ENCODE measurements at places on chromosomes 2 and 18.

- no peak for DNase-seq
These were observed 208.9 kb downstream of the ZEB2 start for GRCh38 chr2:144310889-144311608.

DNA sequence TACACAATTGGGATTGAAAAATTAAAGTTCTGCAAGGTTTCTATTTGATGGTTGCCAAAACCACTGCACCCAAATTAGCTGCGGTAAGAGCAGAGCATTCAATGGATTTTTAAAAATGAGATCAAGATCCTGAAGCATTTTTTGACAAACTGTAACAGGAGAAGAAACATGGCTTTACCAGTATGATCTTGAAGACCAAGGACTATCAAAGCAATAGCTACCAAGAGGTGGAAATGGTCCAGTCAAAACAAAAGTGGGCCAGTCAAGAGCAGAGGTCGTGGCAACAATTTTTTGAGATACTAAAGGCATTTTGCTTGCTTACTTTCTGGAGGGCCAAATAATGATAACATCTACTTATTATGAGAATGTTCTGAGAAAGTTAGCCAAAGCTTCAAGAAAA, 186.8 kb downstream of the RDH14 start:
- DNase-seq = no peak

- DNase-seq = no peak
These were observed 183.8 kb upstream of the CWC22 start for GRCh38 chr2:180190851-180191250.

DNA sequence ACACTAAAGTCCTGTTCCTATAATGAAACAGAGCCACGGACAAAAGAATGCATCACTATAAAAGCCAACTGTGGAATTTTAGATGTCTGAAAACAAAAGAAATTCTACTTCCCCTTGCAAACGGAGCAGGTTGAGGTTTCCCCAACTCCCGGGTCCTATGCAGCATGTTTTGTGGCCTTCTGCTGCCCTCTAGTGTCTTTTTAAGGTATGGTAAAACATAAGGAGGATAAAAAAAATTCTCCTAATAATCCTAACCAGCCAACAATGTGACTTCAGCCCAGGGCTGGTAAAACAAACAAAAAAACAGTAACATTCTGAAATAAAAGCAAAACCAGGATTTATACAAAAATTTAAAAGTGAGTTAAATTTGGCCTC, 539.5 kb downstream of the NRXN1 start:
- DNase-seq = no peak

GRCh38 chr2:127055786-127056076, 51.2 kb downstream of the BIN1 start:
- no peak for DNase-seq

DNA sequence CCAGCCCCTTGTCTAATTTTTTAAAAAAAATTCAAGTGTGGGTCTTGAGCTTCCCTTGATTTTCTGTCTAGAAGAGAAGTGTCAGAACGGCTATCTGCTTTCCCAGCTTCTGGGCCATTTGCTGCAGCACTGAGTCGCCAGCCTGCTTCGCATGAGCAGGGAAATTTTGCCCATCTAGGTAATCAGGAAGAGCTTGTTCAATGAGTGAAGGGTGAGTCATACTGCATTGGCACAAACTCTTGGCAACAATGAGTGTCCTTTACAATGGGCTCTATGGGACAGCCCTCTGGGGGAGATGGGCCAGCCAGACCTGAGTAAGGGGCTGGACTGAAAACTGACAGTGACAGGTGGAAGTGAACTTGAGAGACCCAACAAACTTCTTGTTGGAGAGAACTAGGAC, 2.4 kb upstream of the RNF144A start:
- DNase-seq = no peak

DNA sequence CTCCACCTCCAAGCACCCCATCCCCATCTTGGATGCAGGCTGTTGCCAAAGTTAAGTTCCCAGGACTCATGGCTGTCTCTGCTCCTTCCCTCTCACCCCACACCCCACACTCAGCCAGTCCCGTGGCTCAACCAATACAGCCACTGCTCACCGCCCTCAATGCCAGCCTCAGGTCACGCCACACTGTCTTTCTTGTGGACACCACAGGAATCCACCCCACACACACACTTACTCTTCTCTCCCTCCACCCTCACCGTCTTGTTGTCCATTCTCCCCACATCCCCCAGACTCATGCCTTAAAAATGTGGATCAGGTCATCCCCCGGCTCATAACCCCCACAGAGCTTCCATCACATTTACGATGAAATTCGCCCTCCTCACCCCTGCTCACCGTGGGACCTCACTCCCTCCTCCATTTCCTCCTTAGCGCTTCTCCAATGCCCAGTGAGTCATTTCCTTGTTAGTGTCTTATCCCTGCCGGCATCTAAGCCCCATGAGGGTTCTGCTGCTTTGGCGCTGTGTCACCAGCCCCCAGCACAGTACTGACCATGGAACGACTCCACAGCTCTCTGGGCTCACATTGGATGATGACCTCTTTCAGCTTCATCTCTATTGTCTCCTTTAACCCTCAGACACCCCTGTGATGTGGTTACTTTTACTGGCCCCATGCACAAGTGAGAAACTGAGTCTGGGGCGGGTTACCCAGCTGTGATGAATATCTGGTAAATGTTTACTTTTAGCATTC, 13.8 kb downstream of the MLPH start:
- DNase-seq = peak; percentile 49

- DNase-seq = no peak
These were observed 190.8 kb downstream of the RTP5 start for GRCh38 chr2:242060212-242060835.

DNA sequence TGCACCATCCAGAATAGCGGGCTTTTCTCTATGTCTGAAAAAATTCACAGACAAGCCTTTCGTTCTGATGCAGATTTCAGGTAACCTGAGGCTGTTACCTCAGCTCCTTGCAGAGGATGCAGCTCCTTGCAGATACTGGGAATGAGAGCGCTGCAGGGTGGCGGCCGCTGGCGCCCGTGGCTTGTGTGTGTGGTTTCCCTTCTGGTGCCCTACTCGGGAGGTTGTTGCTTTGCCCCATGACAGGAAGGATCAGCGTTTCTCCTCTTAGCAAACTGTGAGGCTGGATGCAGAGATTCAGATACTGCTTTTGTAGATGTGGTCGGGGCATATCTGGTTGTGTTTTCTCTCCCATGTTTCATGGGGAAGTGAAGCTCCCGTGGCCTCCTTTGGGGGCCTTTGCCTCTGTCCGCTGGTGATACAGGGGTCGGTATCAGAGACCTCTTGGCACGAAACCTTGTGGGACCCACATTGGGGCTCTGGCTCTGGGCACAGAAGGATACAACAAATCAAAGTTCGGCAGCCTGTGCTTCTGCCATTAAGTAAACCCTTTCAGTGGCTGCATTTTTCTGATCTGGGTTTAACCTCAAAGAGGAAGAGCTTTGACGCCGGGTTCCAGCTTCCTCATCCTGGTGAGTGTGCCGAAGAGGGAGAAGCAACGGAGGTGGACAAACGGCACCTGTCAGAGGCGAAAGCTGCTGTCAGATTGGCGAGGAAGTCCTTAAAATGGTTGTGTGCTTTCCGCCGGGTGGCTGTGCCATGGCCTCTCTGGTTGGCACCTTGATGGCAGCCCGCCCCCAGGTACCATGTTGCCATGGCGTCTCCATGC, 127.8 kb downstream of the MBP start:
- DNase-seq = no peak

- DNase-seq = no peak
These were observed 159.2 kb upstream of the HS6ST1 start for GRCh38 chr2:128477891-128478290.

- DNase-seq = no peak
These were observed 13.3 kb upstream of the CYP20A1 start for GRCh38 chr2:203225423-203226039.

- DNase-seq = no peak
These were observed 57.5 kb downstream of the STPG4 start for GRCh38 chr2:47097563-47097962.

DNA sequence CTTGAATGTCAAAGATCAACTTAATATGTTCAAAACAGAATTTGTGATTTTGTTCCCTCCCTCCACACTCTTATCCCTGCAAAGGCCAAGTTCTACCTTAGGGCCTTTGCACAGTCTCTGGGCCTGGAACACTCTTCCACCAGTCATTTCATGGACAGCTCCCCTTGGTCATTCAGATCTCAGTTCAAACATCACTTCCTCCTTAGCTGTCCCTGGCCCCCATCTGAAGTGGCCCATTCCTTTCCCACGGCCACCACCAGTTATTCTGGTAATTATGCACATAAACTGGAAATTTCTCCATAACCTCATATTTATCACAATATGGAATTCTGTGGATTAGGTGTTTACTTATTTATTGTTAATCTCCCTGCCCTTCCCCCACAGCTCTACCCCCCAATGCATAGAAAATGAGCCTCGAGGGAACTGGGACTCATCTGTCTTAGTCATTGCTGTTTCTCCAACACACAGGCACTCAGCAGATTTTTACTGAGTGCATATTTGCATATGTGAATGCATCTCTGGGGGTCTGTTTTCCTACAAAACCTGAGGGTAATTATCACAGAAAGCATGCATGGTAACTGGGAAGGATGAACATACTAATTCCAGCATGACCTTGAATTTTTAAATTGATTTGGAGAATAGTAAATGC, 35.5 kb upstream of the SPTBN1 start:
- DNase-seq = no peak

DNA sequence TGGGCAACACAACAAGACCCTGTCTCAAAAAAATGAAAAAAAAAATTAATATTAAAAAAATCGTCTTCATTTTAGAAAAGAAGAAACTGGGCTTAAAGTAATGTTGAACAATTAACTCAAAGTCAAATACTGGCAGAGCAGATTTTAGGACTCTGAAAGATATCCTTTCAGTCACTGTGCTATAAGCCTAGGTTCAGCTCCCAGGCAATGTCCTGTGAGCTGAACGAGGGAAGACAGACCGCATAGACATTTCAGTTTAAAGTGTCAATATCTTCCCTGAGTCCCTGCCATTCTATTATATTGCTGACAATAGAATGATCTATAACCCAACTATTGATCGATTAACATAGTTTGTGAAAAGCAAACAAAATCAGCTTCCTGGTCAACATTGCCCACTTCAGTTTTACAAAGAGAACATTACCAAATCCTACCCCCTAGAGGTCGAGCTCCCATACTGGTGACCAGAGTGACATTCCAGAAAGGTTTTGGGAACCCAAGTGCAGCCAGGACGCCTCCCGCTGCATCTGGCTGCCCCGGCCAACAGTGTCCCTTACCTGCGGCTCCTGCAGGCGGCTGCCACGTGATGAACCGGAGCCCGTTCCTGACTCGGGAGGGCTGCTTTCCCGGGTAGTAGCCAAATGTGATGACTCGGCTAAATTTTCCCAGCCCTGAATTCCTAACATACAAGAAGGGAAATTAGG, 639 bp downstream of the MRO start:
- DNase-seq = no peak

- no peak for DNase-seq
These were observed 1272.2 kb upstream of the ACVR2A start for GRCh38 chr2:146572598-146572997.

DNA sequence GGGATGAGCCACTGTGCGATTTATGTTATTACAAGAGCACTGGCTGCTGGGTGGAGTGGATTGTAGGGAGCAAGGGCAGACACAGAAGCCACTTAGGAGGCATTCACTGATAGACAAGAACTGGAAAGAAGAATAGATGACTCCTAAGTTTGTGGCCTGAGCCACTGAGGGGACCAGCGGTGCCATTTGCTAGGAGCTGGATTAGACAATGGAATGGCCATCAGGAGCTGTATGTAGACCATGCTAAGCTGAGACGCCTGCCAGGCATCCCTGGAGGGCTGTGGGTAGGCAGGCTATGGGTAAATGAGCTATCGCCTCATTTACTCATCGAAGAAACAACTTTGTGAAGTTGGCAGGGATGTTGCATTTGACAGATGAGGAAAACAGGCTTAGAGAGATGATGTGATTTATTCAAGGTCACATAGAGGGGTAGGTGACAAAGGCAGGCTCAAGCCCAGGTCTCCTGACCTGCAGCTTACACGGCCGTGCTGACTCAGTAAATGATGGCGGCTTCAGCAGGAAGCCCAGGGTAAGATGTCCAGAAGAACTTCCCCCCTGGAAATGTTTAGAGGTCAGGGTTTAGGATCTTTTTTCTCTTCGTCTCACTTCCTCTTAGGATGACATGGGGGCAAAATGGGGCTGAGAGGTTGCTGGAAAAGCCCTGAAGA, 2.8 kb downstream of the MFSD2B start:
- DNase-seq = no peak

DNA sequence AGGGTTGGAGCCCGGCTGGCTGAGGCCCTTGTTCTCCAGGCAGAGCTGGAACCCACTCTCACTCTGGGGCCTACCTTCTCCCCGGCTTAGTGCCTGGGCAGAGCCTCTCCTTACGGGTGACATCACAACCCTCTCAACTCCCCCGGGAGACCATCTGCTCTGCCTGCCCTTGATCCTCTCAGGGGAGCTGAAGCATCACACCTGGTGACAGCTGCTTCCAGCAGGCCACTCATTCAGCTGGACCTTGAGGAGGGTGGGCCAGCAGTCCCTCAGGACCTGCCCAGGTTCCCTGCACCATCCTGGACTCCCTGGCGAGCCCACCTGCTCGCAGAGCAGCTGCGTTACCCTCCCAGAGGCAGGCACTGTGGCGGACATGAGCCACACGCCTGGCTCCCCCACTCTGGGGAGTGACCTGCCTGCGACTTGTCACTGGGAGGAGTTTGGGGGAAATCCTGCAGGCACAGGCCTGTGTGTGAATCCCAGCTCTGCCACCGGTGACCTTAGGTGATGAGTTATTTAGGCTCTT, 13.1 kb downstream of the HS6ST1 start:
- DNase-seq = no peak

GRCh38 chr2:214310319-214310718, 100.5 kb upstream of the VWC2L start:
- no peak for DNase-seq

GRCh38 chr2:4135765-4136164, 432.4 kb downstream of the DCDC2C start:
- no peak for DNase-seq

DNA sequence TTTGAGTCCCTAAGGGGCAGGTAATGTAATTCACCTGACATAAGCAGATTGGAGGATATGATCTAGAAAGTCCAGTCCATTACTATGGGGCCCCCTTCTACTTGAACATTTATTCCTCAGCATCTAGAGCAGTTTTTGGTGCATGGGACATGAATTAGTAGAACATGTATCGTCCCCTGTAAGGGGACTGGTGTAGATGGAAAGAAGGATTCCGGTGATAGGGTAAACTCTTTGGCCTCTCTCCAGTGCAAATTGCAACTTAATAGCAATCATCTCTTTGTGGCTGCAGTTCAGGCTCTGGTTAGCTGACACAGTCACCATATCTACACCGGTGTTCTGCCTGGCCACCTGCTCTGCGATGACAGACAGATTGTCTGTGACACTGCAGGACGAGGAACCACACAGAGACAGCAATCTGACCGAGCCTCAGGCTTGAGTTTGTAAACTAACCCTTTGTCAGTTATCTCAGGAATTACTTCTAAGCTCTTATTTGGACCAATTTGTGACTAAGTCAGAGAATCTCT, 6.4 kb upstream of the SLC8A1 start:
- DNase-seq = no peak
